ENCODE measurements at places on chromosomes 6 and 20. TPM values are rescaled to one million over a fixed set of nuclear protein-coding genes. Genes with fewer than 3 reads are reported as not detected.

DNA sequence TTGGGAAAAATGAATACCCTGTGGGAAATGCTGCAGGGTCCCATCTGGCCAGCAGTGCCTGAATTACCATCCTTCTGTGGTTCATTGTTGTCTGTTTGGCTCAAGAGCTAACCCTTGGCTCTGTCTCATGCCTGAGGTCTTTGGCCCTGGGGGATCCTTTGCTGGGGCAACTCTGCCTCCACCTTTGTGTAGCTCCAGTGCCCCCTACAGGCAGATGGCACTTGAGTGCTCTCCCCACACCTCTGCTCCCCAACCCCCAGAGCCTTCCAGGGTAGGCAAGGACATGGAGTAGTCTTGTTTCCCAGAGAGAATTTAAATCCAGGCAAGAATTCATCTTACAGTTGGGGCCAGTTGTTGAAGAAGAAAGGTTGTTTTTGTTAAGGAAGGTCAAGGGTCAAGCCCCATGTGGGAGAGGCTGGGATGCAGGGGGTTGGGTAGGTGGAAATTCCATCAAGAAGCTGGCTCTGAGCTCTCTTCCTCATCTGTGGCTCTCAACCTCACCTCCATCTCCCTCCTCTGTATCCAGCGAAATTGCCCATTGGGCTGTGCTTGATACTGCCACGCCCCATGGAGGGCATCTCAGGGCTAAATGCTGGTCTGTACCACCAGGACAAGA, 44.2 kb downstream of the ZNF831 start:
- no peak for DNase-seq

Gene SRSF3
- 120 TPM for total RNA-seq

GRCh38 chr6:679282-679681, 13.7 kb downstream of the EXOC2 start:
- DNase-seq, result no peak

DNA sequence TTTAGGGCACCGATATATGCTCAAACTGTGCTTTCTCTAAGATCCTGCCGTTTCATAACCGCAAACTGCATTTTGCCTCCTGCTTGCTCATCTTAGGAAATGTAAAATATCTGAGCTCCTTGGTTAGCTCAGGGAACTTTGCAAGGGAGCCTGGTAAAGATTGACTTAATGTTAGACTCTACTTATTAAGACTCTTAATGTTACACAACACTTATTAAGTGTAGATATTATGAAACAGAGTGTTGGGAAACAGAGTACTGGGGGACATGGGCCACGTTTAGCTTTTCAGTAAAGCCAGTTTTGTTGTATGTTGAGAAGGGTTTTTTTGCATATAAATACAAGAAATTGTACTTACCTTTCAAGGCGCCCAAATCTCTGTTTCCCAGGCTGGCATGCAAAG, 1.9 kb downstream of the LTV1 start:
- no peak for DNase-seq

DNA sequence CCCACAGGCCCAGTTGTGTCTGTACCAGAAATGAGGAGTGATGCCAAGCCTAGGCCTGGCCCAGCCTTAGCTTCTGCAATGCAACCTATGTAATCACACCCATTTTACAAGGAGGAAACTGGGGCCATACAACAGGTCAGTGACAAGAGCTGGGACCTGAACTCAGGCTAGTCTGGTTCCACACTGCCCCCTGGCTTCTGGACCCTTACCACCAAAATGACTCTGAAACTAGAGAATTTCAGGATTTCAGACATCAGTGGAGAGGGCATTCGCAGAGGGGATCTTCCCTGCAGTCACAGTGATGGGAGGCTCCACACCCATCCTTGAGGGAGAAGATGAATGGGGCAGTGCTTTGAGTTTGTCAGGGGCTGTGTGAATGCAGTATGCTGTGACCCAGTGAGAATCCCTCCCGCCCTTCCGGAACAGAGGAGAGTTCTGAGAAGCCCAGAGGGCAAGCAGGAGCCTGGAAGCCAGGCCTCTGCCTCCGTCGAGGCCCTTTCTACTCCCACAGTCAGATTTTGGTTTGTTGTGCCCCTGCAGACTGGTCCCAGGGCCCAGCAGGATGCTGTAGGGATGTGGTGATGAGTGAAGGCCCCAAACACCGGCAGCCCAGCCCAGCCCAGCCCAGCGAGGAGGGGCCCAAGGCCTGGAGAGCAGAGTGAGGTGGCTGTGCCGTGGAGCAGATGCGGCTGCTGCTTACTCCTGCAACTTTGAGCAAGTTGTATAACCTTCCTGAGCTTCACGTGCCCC, 48.1 kb upstream of the MYL9 start:
- no peak for DNase-seq

Gene CYP24A1
- total RNA-seq, result not detected

Gene CASS4
- total RNA-seq, result 3.0 TPM

GRCh38 chr6:47343600-47343999, 33.9 kb upstream of the TNFRSF21 start:
- DNase-seq, result no peak

DNA sequence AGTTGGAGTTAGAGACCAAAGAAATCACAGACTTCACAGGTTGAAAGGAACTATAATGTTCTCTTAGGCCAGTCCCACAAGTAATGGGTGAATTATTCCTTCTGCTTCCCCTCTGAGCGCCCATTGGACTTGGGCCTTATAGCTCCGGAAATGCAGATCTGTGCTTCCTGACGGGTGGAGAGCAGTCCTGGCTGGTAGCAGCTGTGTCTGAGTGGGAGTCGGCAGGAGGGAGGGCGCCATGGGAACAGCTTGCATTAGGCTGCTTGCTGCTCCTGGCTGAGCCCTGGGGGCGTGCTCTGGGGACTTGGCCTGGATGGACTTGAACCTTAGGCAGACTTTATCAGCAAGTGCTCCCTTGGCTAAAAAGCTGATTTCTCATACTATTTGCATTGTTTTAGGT, 18.4 kb upstream of the NUP153 start:
- DNase-seq, result no peak

GRCh38 chr6:4999586-4999985, 4.3 kb downstream of the RPP40 start:
- no peak for DNase-seq

GRCh38 chr6:3987053-3987452, 91.9 kb downstream of the FAM217A start:
- DNase-seq, result no peak

DNA sequence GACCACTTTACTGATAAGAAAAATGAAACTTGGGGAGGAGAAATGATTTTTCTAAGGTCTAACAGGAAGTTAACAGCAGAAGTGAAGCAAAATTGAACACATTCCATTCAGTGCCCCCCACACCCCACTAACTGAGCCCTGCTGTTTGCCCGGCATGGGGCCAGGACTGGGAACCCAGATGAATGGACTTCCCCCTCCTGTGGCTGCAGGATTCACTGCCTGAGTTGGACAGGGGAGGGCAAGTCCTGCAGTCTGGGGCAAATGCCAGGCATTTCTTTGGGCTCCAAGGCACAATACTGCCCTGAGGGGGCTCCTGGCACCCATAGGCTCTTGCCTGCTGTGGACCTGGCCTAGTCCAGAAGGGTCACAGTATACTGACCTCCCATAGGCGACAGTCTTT, 28.3 kb downstream of the FYN start:
- DNase-seq, result no peak

GRCh38 chr6:98014442-98015201, 731.6 kb upstream of the MMS22L start:
- DNase-seq, result no peak

DNA sequence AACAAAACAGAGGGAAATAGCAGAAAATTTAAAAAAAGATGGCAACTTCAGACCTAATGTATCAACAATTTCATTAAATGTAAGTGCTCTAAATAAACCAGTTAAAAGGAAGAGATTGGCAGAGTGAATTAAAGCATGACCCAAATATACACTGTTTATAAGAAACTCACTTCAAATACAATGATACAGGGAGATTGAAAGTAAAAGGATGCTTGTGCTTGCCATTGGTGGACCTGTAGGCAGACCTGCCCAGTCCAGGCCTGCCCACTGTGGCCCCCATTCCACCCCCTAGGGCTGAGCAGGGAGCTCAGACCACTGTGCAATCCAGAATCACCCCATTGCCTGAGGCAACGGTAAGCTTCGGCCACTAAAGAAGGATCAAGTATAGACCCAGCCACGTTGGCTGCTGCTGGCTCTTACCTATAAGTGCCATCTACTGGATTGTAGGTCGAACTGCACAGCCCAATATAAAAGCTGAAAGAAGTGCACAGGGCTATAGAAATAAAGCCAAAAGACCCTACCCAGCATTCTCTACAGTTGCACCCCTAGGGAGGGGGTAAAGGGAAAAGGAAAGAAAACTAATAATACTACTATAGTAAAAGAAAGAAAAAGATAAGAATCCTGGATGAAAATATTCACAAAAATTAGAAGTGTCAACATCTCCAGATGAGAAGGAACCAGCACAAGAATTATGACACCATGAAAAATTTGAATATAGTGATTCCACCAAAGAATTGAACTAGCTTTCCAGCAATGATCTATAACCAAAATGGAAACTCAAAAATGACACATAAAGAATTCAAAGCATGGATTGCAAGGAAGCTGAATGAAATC, 36.1 kb downstream of the PSMB1 start:
- no peak for DNase-seq

GRCh38 chr20:23877524-23877923, 2.0 kb downstream of the CST5 start:
- DNase-seq, result no peak

Gene NT5E
- 47.4 TPM for total RNA-seq

Gene HLA-DPA1
- 148 TPM for total RNA-seq

Gene IRF4
- 1.8 TPM for total RNA-seq

Gene CTAGE9
- not detected for total RNA-seq

DNA sequence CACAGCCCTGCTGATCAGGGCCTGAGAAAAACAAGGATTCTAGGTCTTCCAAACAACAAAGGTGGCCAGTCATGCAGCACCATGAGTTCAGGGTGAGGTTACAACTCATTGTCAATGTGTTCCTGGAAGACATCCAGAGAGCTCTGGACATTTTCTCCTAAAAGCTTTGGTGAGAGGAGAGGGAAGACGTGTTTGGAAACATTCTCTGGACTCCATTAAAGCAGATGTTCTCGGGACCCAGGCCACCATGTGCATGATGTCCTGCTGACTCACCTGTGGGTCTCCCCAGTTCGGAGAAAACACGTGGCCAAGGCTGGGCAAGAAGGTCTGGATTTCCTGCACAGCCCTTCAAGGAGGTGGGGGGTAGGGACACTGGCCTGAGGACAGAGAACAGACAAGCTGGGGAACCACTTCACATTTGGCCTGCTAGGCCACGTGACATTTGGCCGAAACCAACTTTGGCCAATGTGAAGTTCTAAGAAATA, 61.6 kb downstream of the KCNB1 start:
- DNase-seq, result no peak

Gene NCOA3
- 44.3 TPM for total RNA-seq

DNA sequence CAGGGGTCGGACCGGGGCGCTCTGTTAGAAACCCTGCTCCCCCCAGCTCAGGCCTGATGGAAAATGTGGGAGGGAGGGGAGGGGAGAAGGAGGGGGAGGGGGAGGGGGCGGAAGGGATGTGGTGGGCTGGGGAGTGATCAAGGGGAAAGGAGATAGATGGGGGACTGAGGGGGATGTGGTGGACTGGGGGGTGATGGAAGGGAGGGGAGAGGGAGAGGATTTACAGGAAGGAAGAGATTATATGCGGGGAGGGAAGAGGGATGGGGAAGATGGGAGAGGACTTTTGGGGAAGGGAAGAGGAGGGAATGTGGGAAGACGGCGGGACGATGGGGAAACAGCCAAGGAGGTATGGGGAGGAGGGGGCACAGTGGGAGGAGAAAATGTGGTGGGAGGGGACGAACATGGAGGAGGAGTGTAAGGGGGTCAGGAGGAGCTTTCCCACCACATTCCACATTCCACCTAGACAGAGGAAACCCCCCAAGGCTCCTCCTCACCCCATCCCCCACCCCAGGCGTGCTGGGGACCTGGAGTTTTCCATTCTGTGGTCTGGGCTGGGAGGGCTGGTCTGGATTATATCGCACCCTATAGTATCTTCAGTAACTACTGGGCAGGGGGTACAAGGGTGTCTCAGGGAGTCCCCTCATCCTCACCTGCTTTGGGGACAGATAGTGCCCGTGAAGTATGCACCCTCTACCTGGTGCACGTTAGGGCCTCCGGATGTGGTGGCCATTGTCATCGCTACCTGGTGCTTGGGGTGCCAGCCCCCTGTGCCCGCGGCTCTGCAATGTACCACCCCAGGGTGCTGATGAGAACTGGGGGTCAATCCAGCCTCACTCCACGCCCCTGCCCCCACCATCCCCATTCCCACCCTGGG, 578 bp upstream of the PTGIS start:
- DNase-seq, result no peak

Gene COL21A1
- 52.6 TPM for total RNA-seq

- no peak for DNase-seq
These were observed 11.2 kb upstream of the PSMF1 start for GRCh38 chr20:1107176-1107575.

Gene SDCBP2
- total RNA-seq, result 4.1 TPM

Gene FOXF2
- not detected for total RNA-seq

DNA sequence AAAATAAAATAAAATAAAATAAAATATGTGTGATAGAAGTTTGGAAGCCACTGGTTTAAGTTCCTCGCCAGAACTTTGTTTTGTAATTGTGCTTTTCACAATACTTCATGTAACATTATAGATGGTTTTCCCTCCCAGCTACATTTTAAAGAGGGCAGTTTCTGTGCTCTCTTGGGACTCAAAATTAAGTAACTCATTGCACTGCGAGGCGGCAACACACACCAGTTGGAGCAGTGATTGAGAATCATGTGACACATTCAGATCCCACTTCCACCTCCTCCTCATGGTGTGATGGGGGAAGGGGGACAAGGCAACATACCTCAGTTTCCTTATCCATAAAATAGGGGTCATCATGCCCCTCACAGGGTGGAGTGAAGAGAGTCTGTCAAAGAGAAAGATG, 7.5 kb downstream of the C2 start:
- DNase-seq, result no peak

DNA sequence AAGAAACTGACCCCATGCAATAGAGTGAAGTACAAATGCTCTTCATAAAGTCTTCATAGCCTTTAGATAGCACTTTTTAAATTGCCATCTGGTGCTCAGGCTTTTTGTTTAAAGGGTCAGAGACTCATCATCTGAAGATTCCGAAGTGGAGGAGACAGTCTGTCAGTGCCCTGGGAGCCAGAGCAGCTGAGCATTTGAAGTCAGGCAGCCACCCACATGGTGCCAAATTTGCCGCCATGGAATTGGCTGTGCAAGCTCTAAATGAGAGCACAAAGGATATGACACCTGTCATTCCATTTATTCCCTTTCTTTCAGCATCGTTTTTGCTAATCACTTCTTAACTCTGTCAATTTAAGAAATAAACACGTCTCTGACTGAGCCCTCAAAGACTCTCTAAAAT, 32.8 kb upstream of the CEP162 start:
- no peak for DNase-seq

DNA sequence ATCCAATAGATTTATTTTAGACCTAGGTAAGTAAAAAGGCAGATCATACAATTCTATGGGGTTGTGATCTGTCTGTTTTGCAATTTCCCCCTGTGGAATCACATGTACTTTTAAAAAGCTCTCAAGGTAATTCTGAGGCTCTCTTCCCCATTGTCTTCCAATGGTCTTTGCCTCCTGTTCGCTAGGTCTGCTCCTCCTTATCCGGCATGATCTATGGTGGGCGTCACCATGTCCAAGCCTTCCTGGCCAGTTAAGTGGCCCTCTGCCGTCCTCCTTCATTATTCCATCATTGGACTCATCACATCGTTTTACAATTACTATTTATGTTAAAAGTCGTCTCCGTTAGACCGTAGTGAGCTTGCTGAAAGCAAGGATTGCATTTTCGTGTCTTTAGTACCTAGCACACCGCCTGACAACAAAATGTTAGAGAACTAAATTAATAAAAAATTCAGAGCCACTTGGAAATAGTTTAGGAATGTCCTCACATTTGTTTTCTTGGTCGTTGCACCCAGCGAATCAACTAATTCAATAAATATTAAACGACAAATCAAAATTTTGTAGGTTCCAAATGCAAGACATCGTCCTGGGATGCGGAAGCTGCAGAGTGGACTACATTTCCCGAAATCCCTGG, 2.2 kb upstream of the STXBP5 start:
- no peak for DNase-seq

Measured in thoracic aorta (tissue), 2 donors.